Lower leg skin (tissue), 4 donors: ENCODE measurements at places on chromosomes 4 and X. TPM values are rescaled to one million over a fixed set of nuclear protein-coding genes. Genes with fewer than 3 reads are reported as not detected.

The STPG2 gene
- 0.27 TPM for total RNA-seq

The WDR17 gene
- total RNA-seq = 0.13 TPM

The GPR173 gene
- total RNA-seq = 0.88 TPM

The GAGE2A gene
- not detected for total RNA-seq

The H2AZ1 gene
- 115 TPM for total RNA-seq

The HERC6 gene
- total RNA-seq = 2.6 TPM

The OCIAD1 gene
- total RNA-seq = 76.8 TPM

The AMER1 gene
- total RNA-seq = 4.0 TPM

The KCND1 gene
- 0.72 TPM for total RNA-seq

The EGF gene
- total RNA-seq = 1.7 TPM

The PDCL2 gene
- total RNA-seq = not detected

The MAGEB1 gene
- total RNA-seq = not detected

The TMEM165 gene
- total RNA-seq = 149 TPM

The SYTL4 gene
- 5.5 TPM for total RNA-seq

The RAB33A gene
- not detected for total RNA-seq

The CXorf66 gene
- not detected for total RNA-seq

The QRFPR gene
- not detected for total RNA-seq

The CENPVL2 gene
- not detected for total RNA-seq

The ADD1 gene
- 118 TPM for total RNA-seq

The SATL1 gene
- not detected for total RNA-seq

The NPY1R gene
- total RNA-seq = 26.6 TPM

The MAGEE2 gene
- not detected for total RNA-seq

The GUCY1B1 gene
- 5.3 TPM for total RNA-seq

The SCML1 gene
- total RNA-seq = 11.6 TPM

The NHS gene
- 4.9 TPM for total RNA-seq

The ATP11C gene
- 9.4 TPM for total RNA-seq

The TRIM75 gene
- not detected for total RNA-seq

The SSX1 gene
- total RNA-seq = not detected

The NAP1L2 gene
- 4.6 TPM for total RNA-seq

The CSAG1 gene
- not detected for total RNA-seq

The EGFL6 gene
- not detected for total RNA-seq

The EIF4E gene
- total RNA-seq = 75.8 TPM

The SMIM14 gene
- 49.2 TPM for total RNA-seq

The COX7B2 gene
- total RNA-seq = not detected

The NSG1 gene
- 145 TPM for total RNA-seq

The POF1B gene
- total RNA-seq = 449 TPM

The FDCSP gene
- total RNA-seq = not detected

The TRO gene
- total RNA-seq = 0.61 TPM

The MSX1 gene
- 1.4 TPM for total RNA-seq

The UNC5C gene
- total RNA-seq = 0.65 TPM

The SYN1 gene
- 0.72 TPM for total RNA-seq

The FIP1L1 gene
- total RNA-seq = 51.5 TPM
